ENCODE measurements at places on chromosomes 4 and X.

DNA sequence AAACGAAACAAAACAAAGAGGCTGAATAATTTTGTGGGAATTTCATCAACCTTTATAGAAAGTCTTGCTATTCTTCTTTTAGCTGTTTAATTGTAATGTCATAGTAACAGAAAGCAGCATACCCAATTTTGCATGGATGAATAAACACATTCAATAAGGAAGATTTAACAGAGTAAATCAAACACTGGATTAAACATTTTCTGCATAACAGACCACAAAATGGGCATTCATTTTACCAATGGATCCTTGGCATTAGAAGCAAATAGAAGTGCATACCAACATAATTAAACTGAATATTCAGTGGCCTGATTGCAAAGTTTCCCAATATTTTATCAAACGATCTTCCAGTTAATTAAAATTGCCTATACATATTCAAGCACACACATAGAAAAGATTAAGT, 4.4 kb upstream of the CHM start:
- DNase-seq, result no peak

- DNase-seq, result no peak
These were observed 64.9 kb downstream of the ABLIM2 start for GRCh38 chr4:8093587-8094274.

DNA sequence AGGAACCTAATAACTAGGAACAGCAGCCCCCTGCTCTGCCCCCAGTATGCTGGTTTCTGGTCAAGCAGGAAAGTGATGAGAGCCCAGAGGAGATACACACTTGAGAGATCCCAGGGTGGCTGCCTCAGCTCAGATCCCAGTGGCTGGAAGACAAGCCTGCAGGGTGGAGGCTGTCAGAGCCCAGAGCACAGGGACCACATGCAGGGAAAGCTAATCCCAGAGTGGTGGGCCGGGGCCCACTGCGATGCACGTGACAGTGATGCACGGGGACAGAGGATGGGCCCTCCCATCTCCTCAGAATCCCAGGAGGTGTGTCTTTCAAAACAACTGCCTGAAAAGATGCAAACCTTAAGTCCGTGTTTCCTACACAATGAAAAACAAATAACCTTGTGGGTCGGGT, 29.1 kb upstream of the CRMP1 start:
- no peak for DNase-seq

- DNase-seq, result no peak
These were observed 123.5 kb downstream of the RASGEF1B start for GRCh38 chr4:81348086-81348777.

GRCh38 chr4:146132445-146132844, 43.1 kb upstream of the LSM6 start:
- DNase-seq, result no peak

DNA sequence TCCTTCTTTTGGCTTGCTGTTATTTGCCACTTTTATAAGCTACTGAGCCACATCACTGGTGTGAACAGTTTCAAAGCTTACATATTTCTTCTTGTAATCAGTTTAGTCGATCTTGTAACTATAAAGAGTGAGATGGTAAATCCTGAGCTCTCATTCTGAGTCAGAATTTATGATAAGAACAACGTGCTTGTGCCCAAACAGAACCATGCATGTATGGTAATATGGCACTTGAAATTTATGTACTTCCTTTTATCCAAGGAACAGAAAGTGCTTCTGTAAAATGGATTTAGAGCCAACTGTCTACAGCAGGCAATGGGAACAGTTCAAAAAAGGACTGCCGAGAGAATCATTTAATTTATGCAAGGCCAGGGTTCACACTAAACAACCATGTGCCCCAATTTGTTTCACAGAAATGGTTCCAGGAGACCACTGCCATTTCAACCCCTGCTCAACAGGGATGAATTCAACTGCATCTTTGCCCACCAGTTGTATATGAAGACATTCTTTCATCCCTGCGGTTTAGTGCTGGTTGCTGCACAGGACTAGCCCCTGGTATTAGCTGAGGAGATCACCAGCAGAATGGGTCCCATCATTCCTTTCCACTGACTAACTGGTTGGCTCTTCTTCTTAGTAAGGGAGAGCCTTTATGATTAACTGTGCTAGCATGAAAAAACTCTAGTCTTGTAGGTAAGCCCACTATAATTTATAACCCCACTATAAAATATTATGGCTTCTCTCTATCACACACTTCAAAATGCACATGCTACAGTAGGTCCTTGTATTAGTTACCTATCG, 162.9 kb upstream of the PGRMC2 start:
- no peak for DNase-seq

DNA sequence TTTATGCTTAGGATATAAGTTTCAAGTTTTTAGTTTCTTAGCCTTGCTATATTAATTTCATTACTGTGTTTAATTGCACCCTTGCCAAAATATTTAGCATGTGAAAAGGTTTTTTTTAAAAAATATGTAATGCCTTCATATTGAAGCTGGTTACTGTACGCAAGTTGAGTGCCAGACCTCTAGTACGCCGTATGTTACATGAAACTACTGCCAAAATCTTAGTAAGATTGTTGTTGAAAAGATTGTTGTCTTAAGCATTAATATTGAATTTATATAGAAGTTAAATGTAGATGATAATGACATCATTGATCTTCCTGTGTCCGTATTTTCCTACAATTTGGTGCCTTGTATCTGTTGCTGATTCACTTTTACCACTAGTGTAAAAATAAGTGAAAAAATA, 37.1 kb downstream of the FAM133A start:
- DNase-seq, result no peak

DNA sequence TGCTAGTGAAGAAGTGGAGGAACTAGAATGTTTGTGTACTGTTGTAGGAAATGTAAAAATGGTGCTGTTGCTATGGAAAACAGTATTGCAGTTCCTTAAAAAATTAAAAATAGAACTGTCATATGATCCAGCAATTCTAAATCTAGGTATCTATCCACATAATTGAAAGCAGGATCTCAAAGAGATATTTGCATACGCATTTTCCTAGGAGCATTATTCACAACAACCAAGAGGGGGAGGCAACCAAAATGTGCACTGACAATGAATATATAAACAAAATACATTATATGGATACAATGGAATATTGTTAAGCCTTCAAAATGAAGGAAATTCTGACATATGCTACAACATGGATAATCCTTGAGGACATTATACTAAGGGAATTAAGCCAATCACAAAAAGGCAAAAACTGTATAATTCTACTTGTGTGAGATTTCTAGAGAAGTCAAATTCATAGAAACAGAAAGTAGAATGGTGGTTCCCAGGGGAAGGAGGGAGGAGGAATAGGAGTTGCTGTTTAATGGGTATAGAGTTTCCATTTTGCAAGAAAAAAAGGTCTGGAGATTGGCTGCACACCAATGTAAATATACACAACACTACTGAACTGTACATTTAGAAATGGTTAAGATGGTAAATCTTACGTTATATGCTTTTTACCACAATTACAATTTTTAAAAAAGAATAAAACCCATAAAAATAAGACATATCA, 35.6 kb upstream of the KCNE5 start:
- no peak for DNase-seq

DNA sequence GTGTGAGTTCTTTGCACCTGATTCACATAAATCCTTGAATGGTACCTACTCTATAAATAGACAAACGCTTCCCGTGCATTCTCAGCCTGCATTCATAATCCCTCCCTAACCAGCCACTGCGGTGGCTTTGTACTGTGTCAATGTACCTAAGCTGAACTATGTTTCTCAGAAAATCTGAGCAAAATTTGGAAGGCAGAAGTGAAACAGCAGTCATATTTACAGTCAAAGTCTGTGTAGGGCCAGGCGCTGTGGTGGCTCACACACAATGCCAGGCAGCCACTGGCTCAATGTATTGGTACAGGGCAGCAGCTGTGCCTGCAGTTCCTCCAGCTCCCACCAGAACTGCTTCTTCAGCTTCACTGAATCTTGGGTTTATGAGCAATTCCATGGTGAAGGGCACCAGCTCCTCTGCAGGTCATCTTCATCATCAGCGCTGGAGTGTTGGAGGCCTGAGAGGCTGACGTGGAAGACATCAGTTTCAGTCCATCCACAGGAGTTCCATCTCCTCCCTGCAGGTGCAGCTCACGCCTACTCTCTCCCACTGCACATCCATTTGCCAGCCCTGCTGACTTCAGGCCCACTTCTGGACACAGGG, 32.3 kb upstream of the IRF2 start:
- DNase-seq, result no peak

DNA sequence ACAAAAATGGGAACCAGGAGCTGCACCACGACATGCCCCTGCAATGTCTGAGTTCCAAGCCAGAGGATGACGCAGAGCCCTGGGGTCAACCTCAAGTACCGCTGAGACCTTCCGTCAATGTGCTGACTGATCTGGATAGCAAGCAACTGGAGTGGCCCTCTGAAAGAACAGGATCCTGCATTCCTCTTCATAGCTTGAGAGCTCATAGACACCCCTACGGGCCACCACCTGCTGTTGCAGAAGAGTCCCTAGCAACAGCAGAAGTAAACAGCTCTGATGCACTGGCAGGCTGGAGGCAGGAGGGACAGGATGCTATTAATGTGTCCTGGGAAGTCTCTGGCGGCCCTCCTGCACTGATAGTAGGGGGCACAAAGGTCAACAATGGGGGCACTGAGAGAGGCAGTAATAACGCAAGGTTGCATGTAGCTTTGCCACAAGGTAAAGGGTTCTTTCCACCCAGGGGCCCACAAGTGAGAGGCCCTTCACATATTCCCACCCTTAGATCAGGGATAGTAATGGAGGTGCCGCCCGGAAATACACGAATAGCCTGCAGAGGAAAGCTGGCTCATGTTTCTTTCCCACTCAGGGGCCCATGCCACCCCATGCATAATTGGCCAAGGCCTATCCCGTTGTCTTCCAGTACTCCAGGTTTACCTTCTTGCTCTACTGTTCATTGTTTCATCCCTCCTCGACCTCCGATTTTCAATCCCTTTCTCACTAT, 1.3 kb downstream of the PRR32 start:
- DNase-seq, result no peak

DNA sequence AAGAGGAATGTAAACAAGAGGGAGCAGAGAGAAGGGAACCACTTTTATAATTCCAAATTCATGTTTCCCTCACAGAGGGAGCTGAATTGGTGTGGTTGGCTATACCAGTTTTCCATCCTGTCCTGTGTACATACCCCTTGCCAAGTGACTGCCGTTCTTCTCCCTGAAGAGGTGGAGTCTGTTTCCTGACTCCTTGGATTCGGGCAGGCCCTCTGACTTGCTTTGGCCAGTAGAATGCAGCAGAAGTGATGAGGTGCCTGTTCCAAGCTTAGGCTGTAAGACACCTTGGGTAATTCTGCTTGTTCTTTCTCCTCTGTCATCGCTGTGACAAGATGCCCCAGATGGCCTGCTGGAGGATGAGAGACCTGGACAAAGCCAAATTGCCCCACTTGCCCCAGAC, 124.7 kb downstream of the UCHL1 start:
- DNase-seq, result no peak

- DNase-seq, result peak; percentile 99
These were observed 36.7 kb downstream of the PSAPL1 start for GRCh38 chr4:7398104-7398423.

- DNase-seq, result peak; percentile 68
These were observed 1.6 kb downstream of the APBB2 start for GRCh38 chr4:41212616-41213203.

- no peak for DNase-seq
These were observed 575.7 kb downstream of the SPOCK3 start for GRCh38 chr4:166658585-166658984.

DNA sequence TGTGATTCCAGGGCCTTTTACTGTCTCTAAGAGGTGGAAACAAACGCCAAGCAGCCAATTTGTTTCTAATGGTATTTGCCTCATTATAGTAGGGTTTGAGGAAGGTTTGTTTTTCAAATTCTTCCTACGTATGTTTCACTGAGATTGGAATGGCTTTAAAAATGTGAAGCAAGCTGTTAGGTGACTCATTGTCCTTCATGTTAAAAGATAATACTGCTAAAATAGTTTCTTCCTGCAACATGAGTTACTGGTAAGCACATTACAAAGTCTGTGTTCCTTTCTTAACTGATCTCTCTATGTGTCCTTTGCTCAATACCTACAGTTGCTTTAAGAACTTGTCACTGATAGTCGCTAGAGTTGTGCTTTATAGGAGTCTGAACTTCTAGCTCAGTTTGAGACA, 1183.9 kb downstream of the RPA4 start:
- DNase-seq, result no peak

GRCh38 chr4:87103691-87104187, 116.7 kb downstream of the KLHL8 start:
- DNase-seq, result no peak

GRCh38 chr4:3305610-3306371, 13.0 kb downstream of the RGS12 start:
- peak; percentile 1 for DNase-seq

DNA sequence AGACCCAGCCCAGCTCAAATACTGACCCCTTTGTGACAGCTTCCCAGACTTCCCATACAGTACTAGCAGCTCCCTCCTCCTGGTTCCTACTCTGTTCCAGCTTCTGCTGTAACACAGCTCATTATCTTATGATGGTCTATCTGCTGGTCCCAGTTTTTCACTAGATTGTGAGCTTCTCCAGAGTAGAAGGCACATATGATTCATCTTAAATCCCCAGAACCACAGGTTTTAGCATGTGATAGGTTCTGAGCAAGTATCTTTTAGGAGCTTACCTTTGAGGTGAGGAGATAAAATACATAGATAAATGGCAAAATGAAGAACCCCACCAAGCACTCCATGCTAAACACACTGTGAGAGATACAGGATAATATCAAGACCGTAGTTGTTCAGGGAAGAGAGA, 27.6 kb upstream of the ANXA3 start:
- no peak for DNase-seq

GRCh38 chr4:170425040-170425439, 335.3 kb upstream of the AADAT start:
- DNase-seq, result no peak

DNA sequence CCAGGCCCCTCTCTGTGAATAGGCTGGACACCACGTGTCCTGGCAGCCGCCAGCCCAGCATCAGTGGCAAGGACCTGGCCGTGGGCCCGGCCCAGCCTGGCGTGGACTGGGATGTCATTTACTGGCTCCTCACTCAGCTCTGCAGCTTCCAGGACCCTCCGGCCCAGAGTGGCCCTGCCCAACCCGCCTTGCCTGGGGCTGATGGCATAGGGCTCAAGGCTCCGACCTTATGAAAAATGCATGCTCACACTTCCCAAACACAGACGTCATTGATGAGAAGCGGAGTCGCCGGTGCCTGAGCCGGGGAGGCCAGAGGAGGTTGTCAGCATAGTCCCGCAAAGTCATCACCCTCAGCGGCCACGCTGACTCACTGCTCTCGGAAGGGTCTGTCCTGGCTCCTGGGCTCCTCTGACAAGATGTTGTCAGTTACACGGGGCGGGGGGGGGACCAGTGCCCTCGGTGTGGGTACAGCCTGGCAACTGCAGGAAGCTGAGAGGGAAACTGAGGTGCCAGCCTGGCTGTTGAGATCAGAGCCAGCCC, 14.3 kb downstream of the CFAP99 start:
- no peak for DNase-seq

GRCh38 chrX:46792810-46793188, 33.9 kb upstream of the SLC9A7 start:
- no peak for DNase-seq

GRCh38 chr4:738781-739280, 33.2 kb downstream of the PCGF3 start:
- DNase-seq, result no peak
